Memory B cell (primary cell): ENCODE measurements at places on chromosomes 16 and 17.

DNA sequence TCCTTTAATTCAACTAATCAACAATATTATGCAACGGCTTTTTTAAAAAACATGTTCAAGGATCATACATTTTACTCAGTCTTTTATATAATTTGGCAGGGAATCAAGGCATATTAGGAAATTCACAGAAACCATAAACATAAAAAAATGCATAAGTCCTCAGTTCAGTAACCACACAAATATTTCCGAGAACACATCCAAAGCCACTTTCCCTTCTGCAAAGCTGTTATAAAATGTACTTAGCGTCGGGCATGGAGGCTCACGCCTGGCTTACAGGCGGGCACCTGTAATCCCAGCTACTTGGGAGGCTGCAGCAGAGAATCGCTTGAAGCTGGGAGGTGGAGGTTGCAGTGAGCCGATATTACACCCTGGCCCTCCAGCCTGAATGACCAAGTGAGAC, 9.7 kb upstream of the ZC3H7A start:
- no peak for DNase-seq

GRCh38 chr16:6753553-6753952, 579.1 kb upstream of the RBFOX1 start:
- DNase-seq = no peak

DNA sequence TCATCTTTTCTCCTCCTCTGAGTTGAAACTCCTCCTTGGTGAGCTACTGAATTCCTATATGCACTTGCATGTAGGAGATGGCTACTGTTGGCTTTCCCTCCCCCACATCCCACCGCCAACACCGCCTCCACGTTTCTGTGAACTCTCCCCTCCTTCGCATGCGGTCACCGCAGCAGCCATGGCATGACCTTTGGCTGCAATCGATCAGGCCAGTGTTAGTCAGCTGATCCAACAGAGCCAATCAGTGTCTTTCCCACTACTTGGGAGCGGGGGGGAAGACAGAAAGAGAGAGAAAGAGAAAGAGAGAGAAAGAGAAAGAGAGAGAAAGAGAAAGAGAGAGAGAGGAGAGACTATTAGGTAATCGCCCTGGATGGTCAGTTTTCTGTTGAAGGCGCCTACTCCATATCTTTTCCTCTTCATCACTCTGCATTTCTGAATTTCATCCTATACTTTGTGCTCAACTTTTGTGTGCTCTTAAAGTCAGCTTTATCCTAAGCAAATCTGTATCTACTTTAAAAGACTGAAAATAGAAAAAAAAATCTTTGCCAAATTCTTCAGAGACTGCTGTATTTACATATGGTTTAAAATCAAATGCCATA, 22.7 kb downstream of the ASGR1 start:
- DNase-seq = no peak

DNA sequence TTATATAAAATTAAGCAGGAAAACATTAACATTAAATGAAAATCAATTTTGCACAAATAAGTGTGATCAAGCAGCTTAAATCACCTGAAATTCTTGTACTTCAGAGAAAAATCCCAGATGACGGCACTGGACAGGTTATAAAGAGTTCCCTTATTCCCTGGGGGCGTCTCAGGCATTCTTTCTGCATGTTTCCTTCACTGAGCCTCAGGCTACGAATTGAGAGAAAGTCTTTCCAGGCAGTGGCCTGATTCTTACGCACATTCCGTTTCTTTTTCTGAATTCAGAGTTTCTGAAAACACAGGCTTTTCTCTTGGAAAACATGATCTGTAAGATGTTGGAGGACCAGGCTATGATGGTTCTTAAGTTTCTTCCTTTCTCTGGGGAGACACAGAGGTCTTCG, 22.1 kb upstream of the PITPNM3 start:
- DNase-seq = no peak

GRCh38 chr17:81910840-81911276, 341 bp downstream of the PCYT2 start:
- no peak for DNase-seq

DNA sequence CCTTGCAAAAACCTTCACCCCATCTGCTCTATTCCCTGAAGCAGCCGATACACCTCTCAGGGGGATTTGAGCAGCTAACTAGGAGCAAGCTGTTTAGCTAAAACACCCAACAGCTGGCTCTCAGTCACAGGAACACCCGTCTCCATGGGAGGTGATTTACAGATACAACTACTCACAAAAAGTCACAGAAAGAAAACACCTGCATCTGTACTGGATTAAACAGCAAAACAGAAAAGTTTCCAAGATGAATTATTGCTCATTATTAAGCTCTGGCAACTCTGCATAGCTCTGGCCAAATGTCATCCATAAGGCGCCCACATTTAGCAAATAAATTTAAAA, 22.3 kb downstream of the GJC1 start:
- DNase-seq = no peak

- no peak for DNase-seq
Observed at GRCh38 chr17:75814900-75815373, 29.3 kb downstream of the UNC13D start.

DNA sequence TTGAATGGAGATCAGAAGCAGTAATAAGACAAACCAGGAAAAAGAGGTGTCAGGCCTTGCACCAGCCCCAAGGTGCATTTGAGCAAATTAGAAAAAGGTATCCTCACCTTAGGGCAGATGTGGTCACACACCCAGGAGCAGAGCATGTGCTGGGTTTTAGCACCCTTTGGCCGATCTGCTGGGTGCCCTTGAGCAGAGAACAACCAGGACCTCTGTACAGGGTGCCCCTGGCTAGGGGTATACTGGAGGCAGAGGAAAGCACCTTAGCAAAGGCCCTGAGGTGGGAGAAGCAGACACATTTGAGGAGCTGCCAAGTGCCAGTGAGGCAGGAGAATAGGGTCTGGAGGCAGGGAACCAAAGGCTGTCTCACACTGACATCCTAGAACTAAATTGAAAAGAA, 67.0 kb downstream of the IQCK start:
- no peak for DNase-seq

GRCh38 chr16:67999985-68000384, 701 bp upstream of the DPEP2 start:
- no peak for DNase-seq

GRCh38 chr16:2271848-2272461, 4.0 kb upstream of the RNPS1 start:
- DNase-seq = no peak

- DNase-seq = no peak
Observed at GRCh38 chr17:50871364-50871763, 5.2 kb upstream of the TOB1 start.

DNA sequence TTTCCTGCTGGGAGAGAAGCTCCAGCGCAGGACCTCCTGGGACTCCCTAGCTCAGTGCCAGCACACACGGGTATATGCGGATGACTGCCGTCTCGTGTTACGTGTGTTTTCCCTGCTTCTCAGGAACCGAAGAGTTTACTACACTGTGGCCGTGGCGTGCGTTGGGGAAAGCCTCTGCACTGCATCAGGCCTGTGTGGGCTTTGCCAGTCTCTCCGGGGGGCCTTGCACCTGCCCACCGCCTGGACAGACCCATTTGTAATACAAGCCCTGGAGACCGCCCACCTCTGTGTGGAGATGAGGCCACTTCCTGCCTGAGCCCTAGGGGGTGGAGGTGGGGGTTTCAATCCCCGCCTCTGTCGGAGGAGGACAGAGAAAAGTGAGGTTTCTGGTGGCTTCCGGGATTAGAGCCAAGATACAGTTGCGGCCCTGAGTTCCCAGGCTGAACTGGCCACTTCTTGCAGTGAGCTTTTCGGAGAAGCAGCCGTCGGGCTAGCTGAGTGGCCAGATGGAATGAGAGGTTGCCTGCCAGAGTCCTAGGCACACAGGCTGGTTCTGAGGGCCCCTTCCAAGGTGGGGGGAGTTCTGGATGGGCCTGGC, 43.4 kb upstream of the GSE1 start:
- no peak for DNase-seq

DNA sequence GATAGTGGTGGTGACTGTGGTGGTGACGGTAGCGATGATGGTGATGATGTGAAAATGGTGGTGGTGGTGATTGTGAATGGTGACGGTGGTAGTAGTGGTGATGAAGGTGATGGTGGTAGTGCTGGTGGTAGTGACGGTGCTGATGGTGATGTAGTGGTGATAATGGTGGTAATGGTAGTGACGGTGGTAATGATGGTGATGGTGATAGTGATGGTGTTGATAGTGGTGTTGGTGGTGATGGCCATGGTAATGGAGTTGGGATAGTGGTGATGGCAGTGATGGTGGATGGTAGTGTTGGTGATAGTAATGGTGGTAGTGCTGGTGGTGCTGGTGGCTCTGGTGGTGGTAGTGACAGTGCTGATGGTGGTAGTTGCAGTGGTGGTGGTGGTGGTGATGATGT, 14.7 kb upstream of the RBFOX1 start:
- DNase-seq = no peak

DNA sequence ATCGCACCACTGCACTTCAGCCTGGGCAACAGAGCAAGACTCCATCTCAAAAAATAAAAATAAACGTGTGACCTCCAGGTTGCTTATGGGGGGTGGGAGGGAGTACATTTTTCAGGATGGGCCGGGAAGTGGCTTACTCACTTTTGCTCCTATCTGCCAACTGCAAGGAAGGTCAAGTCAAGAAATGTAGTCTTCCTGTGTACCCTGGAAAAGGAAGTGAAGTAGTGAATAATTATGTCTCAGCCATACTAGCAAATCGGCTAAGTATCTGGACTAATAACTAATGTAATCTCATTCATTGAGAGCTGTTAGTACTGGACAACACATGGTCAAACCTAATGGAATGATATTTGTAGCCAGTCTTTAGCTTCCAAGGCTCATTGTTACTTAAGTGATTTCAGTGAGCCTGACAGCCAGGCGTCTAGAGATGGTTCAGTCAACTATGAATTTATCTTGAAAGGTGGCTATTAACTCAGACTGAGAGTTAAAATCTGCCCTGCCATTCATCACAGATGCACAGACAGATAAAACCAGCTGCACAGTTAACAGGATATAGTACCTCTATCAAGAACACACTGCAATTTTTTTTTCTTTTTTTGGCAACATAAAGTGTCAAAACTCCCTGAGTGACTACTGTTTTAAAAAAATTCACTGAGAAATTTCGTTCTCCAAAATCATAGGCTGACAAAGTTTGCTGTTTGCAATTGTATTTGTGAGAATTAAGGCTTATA, 3.7 kb upstream of the TACO1 start:
- no peak for DNase-seq

GRCh38 chr17:80793421-80793820, 198.2 kb upstream of the CHMP6 start:
- DNase-seq = no peak

- no peak for DNase-seq
Observed at GRCh38 chr17:66310528-66311148, 8.2 kb downstream of the PRKCA start.

DNA sequence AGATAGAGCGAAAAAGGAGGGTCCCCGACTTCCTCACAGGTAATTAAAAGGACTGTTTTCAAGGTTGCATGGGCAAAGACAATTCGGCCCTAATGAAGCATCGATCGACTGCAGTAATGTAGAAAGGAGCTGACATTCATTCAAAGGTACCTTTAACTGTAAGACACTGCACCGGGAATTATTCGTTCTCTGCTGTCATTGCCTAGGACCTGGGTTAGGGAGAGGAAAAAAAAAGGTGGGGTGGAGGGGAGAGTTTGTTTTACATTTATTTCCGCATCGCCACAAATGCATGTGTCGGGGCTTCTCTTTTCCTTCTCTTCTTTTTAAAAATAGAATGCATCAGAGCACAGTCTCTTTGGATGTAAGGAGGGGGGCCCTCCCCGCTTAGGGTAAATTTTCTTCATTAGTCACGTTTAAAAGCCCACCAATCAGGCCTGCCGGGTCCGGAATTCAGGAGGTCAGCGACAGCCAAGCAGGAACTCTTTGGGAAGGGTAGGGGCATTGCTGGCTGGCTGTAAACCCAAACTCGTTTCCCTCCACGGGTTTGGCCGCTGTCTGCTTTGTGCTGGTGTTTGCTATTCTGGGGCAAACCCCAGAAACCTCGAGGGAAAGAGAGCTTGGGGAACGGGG, 496.2 kb upstream of the ZFHX3 start:
- DNase-seq = no peak

- DNase-seq = no peak
Observed at GRCh38 chr16:67865318-67865717, 7.5 kb upstream of the EDC4 start.

DNA sequence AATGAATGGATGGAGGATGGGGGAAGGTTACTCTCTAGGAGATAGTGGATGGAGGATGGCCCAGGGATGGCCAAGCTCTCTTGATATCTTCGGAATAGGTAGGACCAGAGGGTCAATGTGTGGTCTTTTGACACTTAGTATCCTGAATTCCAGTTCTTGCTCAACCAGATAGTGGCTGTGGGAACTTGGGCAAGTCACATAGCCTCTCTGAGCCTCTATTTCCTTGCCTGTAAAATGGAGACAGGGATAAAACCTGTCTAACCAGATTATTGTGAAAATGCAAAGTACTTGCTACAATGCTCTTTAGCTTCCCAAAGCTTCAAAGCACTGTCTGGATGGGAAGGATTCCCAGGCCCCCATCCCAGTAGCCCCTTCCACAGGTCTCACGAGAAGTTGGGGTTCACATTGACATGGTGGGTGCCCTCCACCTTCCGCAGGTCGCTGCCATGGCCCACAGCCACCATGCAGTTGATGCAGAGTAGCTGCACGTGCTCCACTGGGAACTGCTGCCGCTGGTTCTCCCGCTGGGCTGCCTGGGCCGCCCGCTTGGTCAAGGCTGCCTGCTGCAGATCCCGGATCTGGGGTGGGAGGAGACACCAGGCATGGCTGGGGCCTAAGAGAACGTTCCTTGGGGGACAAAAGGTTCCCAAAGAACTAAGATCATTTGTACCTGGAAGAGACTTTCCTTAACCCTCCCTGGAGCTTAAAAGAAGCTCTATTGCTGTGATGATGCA, 5.1 kb upstream of the ZNF385C start:
- no peak for DNase-seq

GRCh38 chr17:79024901-79025737, 1.1 kb downstream of the C1QTNF1 start:
- no peak for DNase-seq

GRCh38 chr16:81435103-81435502, 9.5 kb upstream of the CMIP start:
- no peak for DNase-seq

- no peak for DNase-seq
Observed at GRCh38 chr16:48001324-48001895, 154.4 kb downstream of the ABCC12 start.

DNA sequence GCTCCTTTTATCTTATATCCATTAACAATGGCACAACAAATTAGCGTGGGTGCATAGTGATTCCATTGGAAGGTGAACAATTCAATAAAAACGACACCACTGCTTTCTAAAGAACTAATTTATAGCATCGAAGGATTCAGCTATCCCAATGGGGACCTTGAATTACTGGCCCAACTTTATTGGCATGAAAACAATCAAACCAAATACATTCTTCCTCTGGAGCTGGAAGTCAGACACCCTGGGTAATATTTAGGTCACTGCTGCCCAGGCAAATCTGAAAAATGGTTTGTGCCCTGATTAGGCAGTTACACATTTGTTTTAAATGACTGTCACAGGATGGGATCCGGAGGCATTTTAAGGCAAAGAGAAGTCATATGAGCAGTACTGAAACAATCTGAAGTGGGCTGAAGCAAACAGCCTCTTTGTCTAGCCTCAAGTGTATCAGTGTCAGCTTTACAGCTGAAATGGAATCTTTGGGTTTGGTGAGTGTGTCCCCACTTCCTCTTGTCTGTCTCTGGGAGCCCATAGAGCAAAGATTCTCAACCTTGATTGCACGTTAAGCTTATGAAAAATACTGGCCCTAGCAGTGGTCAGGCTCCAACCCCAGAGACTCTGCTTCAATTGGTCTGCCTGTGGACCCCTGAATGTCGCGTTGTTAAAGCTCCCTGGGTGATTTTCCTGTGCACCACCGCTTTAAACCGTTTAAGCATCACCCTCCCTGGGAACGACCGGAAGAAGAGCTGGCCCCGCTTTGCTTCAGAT, 30.3 kb downstream of the CDK5R1 start:
- DNase-seq = no peak
